Central memory CD4-positive, alpha-beta T cell (primary cell): ENCODE measurements at places on chromosomes 12 and 14.

GRCh38 chr14:56787530-56787929 lies 22.7 kb downstream of the OTX2 start:
- DNase-seq = no peak

DNA sequence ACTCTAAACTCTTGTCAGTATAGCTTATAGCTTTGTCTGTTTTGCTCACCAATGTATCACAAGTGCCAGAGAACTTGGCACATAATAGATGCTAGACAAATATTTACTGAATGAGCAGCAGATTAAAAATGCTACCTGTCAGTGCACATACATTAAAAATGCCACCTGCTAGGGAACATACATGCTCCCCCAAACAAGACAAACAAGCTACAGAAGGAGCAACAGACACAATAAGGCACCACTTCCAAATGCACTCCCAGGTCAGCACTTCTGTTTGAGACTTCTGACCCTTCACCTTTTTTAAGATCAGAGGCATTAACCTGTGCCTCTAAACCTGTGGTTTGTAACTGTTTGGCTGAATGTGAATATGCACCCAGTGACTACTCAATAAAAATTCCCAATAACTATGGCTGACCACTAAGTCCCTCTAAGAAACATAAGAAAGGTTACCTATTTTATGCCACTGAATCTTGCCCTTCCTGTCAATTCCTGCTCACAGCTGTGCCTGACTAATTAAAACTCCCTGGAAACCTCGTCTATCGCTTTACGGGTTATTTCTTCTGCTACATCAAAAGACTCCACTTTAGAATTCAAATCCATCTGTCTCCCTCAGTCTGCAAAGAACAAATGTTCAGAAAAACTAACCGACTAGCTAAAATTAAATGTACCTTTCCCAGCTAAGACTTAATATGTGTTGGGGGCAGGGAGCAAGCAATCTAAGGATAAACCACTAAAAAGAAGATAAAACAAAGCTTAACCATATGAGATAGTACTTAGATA lies 41.0 kb downstream of the HECTD4 start:
- DNase-seq = no peak

GRCh38 chr12:49038291-49038955 lies 19.8 kb upstream of the PRKAG1 start:
- DNase-seq = no peak

GRCh38 chr12:71392521-71393145 lies 47.0 kb upstream of the LGR5 start:
- no peak for DNase-seq

GRCh38 chr12:52395761-52396434 lies 10.2 kb downstream of the KRT82 start:
- no peak for DNase-seq

DNA sequence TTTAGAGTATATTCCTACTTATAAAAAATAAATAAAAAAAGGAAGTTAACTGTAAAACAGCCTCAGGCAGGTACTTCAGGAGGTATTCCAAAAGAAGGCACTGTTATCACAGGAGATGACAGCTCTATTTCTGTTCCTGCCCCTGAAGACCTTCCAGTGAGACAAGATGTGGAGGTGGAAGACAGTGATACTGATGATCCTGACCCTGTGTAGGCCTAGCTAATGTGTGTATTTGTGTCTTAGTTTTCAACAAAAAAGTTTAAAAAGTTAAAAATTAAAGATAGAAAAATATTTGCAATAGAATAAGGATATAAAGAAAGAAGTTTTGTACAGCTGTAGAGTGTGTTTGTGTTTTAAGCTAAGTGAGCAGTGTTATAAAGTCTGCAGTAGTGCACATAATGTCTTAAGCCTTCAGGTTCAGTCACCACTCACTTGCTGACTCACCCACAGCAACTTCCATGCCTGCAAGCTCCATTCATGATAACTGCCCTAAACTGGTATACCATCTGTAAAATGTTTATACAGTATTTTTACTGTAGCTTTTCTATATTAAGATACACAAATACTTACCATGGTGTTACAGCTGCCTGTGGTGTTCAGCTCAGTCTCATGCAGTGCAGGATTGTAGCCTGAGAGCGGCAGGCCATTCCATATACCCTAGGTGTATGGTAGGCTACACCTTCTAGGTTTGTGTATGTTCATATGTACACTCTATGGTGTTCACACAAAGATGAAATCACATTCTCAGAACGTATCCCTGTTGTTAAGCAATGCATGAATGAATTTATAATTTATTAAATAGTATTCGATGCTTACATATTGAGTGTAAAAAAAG lies 121.1 kb downstream of the ANO6 start:
- DNase-seq = no peak

GRCh38 chr12:75711271-75711670 lies 199.9 kb upstream of the KRR1 start:
- no peak for DNase-seq

DNA sequence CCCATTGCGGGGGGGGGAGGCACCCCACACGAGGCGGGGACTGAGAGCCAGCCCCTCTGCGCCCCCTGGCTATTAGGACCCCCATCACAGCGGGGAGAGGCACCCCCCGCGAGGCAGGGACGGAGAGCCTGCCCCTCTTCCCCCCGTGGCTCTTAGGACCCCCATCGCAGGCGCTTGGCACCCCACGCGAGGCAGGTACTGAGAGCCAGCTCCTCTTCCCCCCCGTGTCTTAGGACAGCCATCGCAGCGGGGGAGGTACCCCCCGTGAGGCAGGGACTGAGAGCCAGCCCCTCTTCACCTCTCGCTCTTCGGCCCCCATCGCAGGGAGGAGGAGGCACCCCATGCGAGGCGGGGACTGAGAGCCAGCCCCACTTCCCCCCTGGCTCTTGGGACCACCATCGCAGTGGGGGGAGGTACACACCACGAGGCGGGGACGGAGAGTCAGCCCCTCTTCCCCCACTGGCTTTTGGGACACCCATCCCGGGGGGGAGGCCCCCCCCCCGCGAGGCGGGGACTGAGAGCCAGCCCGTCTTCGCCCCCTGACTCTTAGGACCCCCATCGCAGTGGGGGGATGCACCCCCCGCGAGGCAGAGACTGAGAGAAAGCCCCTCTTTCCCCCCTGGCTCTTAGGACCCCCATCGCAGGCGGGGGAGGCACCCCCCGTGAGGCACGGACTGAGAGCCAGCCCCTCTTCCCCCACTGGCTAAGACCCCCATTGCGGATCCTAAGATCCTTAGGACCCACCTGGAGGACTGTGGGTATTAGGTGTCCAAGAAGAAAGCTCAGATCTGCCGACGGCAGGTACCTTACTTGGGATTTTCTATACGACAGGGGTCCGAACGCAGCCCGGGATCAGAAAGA lies 198.6 kb upstream of the PZP start:
- DNase-seq = no peak

DNA sequence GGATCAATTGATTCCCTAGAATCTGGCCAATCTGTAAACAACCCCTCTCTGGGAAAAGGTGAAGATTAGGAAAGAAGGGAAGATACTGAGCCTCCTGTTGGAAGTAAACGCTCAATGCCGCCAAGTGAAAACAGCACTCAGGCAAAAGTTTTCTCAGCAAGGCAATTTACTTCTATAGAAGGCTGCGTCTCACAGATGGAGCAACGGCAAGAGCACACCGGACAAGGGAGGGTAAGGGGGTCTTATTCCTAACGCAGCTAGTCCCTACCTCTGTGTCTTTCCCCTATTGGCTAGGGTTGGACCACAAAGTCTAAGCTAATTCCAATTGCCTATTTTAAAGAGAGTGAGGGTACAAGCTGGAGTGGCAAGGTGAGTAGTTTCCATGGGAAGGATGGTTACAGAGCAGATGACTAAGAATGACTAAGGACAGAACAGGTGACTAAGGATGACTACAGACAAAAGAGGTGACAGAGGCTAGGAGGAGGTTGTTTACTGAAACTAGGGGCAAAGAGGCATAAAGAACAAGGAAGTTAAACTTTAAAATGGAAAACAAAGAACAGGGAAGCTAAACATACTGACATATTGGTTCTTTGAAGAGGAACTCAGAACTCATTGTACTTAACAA lies 5.6 kb upstream of the TTC9 start:
- DNase-seq = no peak

DNA sequence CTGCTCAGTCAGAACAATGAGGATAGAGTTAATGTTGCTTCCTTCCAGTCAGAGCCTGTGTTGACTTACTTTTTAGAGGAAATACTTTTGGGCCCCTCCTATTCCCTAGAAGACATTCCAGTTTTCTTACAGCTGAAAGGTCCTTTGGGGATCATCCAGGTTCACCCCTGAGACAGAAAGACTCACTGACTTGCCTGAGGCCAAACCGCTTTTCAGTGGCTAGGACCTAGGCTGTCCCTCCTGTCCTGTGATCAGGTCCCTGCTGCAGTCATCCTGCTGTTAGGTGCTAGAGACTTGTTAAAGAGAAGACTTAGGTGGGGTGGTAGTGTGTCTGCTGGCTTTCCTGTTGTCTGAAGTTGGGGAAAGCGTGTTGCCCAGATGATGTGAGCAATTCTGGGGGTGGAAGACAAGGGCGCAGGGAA lies 39.6 kb downstream of the SUSD6 start:
- no peak for DNase-seq

DNA sequence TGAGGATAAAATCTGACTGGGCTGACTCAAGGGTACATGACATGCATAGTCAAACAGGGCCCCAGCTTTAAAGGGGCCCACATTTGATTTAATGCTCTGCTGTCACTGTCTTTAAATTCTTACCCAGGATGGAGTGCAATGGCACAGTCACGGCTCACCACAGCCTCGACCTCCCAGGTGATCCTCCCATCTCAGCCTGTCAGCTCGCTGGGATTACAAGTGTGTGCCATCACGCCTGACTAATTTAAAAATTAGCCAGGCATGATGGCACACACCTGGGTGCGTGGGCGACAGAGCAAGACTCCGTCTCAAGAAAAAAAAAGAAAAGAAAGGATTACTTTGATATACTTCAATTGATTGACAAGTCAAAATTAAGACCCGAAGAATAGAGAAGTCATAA lies 9.2 kb upstream of the PLBD1 start:
- DNase-seq = no peak

DNA sequence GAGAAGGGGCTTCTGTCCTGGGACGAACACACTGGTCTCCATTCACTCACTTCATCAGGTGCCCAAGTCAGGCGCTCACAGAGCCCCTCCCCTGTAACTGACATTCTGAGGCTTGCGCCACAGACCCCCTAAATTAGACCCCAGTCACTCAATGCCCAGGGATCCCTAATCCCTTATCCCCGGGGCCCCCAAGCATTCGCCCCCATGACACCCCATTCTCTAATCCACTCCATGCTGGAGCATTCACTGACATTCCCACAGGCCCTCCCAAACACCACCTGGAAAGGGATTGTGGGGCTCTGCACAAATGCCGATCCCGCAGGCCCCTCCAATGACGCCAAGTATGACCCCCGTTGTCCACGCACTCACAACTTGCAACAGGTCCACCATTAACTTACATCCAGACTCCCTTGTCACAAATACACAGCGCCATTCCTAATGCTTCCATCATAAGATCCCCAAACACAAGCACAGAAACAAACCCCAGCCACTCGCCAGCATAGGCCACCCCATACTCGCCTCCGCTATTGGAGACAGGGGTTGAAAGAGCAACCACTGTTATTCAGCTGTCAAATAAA lies 1.5 kb downstream of the ZNF605 start:
- no peak for DNase-seq

GRCh38 chr14:76828339-76829012 lies 2.3 kb downstream of the LRRC74A start:
- DNase-seq = no peak

- DNase-seq = no peak
Measured at GRCh38 chr14:50937325-50937724, 7.0 kb downstream of the PYGL start.

DNA sequence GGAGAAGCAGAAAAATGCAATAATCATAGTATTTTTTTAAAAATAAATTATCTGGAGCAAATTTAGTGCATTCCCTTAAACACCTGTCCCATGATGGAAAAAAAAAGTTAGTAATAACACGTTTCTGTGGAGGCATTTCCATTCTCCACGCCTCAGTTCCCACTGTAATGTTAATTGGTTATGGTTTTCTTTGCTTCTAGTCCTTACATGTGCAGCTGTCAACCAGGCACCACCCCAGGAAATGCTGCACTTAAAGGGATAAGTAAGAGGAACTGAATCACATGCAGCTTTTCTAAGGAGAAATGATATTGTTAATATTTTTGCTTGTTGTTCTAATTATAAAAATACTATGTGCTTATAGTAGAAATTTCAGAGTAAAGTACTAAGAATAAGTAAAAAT lies 240.3 kb downstream of the ZFP36L1 start:
- no peak for DNase-seq

- no peak for DNase-seq
Measured at GRCh38 chr12:41264281-41264680, 76.2 kb downstream of the PDZRN4 start.

DNA sequence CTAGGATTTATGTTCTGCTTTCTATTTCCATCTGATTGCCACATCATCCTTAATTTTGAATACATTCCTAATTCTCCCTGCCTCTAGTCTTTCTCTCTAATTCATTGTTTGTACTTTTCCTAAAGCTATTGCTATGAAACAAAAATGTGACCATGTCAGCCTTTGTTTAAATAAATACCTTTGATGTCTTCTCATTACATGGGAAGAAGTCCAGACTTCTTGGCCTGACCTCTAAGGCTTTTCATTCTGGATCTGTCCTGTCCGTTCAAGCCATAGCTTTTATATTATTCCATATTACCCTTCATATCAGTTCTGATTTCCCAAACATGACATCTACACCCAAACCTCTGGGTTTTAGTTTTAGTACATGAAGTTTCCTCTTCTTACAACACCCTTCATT lies 91.4 kb downstream of the CDK17 start:
- DNase-seq = no peak

DNA sequence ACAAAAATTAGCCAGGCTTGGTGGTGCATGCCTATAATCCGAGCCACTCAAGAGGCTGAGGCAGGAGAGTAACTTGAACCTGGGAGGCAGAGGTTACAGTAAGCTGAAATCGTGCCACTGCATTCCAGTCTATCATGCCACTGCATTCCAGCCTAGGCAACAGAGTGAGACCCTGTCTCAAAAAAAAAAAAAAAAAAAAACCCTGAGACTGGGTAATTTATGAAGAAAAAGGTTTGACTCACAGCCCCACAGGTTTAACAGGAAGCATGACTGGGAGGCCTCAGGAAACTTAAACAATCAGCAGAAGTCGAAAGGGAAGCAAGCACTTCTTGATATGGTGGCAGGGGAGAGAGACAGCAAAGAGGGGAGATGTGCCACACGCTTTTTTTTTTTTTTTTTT lies 123.2 kb downstream of the GXYLT1 start:
- DNase-seq = no peak
